ENCODE measurements at places on chromosomes 5 and 9. TPM values are rescaled to one million over a fixed set of nuclear protein-coding genes. Genes with fewer than 3 reads are reported as not detected.

The HAPLN1 gene
- total RNA-seq = not detected

DNA sequence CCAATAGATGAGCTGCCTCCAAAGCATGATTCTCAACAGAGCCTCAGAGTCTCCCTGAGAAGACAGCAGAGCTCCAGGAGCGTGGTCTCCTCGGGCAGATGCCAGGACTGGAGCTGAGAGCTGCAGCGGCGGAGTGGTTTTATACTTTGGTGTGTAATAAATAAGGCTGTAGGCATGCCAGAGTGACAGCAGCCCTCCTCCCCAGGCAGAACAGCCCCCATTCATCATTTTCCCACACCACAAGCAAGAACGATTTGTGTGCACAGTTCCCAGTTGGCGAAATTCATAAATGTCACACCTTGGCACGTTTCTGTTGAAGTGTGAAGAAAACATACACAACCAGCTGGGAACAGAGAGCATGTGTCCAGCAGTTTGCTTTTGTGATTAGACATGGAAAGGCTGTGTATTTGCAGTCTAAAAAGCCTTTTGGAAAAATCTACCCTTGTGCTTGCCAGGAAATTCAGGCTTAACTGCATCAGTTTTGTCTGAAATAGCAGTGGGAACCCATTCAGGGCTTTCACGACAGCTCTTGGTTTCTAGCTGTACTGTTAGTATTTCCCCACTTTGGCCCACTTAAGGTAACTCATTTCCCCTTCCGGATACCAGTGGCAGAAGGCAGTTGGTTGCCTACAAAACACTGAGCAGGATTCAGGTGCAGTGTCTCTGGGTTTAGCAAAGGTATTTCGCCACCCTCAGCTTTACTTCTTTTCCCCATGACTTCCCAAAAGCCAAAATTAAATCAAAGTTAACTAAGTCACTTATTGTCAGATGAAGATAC, at the start of gene C1QTNF3:
TSS of gene C1QTNF3 (minus strand) at position 115 of the 778 bp plus-strand sequence. CDS start at position 27, 88 bp downstream.
- H3K27me3 ChIP-seq = no peaks in the 10 kb centered on the region
- DNase-seq = no peak
- peaks cover 3% of the 10 kb centered on the region for H3K36me3 ChIP-seq
- no peak within 1 kb of the TSS for H3K4me3 ChIP-seq
- no peaks in the 10 kb centered on the region for H3K4me1 ChIP-seq

The PRR16 gene
- total RNA-seq = not detected

DNA sequence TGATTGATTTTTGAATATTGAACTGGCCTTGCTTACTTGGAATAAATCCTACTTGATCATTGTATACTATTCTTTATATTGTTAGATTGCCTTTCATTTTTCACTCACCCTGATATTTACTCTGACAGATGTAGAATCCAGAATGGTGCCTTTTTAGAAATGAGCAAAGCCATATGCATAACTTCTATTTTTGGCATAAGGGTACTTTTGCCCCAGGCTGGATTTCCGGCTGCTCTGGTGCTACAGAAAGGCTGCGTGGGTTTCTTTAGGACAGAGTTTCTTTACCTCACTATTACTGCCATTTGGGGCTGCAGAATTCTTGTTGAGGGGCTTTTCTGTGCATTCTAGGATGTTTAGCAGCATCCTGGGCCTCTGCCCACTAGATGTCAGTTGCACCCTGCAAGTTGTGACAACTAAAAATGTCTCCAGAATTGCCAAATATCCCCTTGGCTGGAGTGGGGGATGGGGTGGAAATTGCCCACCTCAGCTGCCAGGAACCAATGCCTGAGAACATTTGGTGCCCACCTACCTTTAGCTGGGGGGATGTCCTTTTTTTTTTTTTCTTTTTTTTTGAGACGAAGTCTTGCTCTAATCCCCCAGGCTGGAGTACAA, 50.1 kb downstream of the SLC36A1 start:
- DNase-seq = no peak
- H3K27me3 ChIP-seq = no peaks in the 10 kb centered on the region
- no peak overlapping the region for H3K27ac ChIP-seq
- no peak overlapping the region for H3K4me3 ChIP-seq

The TAF11L10 gene
- total RNA-seq = not detected

The N4BP3 gene
- 4.4 TPM for total RNA-seq

The PLAC8L1 gene
- total RNA-seq = 0.50 TPM

The LCN10 gene
- total RNA-seq = not detected

DNA sequence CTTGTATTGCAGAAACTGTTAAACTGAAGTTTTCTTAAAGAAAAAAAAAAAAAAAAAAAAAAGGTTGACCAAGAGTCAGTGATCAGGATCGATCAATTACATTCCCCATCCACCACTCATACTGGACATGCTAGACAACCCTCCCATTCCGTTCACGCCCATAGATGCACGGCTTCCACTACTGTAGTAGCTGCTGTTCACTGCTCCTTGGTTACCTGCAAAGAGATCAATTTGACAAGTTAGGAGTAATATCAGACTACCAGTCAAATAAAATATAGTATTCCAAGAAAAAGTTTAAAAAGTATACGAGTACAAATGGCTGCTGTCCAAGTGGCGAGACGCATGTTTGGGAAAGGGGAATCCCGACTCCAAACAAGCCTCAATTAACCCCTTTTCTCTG, 8.7 kb downstream of the HNRNPH1 start:
- no peak overlapping the region for H3K27ac ChIP-seq
- H3K36me3 ChIP-seq = peaks cover 91% of the 10 kb centered on the region
- DNase-seq = no peak
- H3K27me3 ChIP-seq = no peaks in the 10 kb centered on the region

The LPAR1 gene
- not detected for total RNA-seq

GRCh38 chr9:98370976-98371315, 115.5 kb upstream of the TBC1D2 start:
- no peak overlapping the region for H3K4me3 ChIP-seq
- H3K27me3 ChIP-seq = no peaks in the 10 kb centered on the region
- no peaks in the 10 kb centered on the region for H3K4me1 ChIP-seq
- DNase-seq = no peak
- no peaks in the 10 kb centered on the region for H3K36me3 ChIP-seq
- H3K27ac ChIP-seq = no peak overlapping the region

DNA sequence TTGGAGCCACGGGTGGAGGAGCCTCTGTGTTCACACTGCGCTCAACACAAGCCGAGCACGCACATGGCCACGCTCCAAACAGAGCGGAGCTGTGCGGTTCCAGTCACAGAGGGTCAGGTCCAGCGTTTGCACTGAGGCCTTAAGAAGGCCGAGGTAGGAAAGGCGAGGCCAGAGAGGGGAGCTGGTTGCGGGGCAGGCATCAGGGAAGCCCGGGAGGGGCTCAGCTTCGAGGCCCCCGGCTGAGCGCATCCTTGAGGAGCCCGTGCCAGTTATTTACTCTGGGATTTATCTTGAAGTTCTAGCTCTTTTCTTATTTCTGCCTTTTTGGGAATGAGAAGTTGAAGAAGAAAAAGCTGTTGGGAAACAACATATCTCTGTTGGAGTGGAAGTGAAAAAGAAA, 140.8 kb downstream of the IRX1 start:
- no peak overlapping the region for H3K27ac ChIP-seq
- no peak overlapping the region for H3K4me3 ChIP-seq
- H3K36me3 ChIP-seq = no peaks in the 10 kb centered on the region
- no peaks in the 10 kb centered on the region for H3K4me1 ChIP-seq

GRCh38 chr5:15533129-15533893, 33.3 kb downstream of the FBXL7 start:
- H3K4me1 ChIP-seq = no peaks in the 10 kb centered on the region
- H3K4me3 ChIP-seq = no peak overlapping the region
- H3K27me3 ChIP-seq = no peaks in the 10 kb centered on the region
- H3K36me3 ChIP-seq = no peaks in the 10 kb centered on the region

The SOHLH1 gene
- not detected for total RNA-seq

DNA sequence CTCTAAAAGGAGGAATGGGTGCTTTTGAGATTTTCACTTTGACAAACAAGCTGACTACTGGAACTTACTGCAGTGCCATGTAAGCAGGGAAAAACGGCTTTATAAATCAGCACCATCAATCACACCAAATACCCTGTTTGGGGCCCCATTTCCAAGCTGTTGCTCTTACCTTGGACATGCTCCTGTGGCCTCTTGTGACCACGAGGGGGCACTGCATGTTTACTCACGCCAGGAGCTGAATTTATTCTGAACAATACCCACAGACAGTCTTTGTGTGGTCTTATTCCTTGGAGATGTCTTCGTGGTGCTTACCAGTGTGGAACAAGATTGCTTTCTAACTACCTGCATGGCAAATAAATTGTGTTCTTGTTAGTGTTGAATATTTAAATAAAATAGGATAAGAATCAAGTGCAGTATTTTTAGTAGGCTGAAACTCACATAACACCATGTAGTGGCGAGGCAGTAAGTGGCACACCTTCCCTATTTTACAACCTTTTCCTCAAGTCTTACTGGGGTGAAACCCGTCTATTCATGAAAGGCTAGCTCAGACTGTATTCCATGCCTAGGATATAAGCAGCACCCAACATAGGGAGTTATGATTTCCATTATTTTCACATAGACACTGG, 155.5 kb upstream of the NMUR2 start:
- H3K4me1 ChIP-seq = no peaks in the 10 kb centered on the region
- H3K4me3 ChIP-seq = no peak overlapping the region
- DNase-seq = peak; percentile 45

DNA sequence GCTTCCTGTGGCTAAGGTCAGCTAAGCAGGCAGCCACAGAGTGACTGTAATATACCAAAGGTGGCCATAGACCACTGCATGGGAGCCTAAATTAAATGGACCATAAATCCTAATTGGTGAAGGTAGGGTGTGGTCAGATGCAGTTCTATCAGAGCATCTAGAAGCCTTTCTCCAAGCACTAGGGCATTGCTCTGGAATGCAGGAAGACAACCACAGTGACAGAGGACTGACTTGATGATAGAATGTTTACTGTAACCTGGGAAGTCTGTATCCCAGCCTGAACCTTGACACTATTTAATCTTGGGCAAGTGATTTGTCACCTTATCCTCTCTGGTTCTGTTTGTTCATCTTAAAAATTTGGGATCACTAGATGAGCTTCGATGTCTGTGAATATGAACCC, 2.3 kb downstream of the FBXO38 start:
- peaks cover 36% of the 10 kb centered on the region for H3K36me3 ChIP-seq
- peaks cover 68% of the 10 kb centered on the region for H3K4me1 ChIP-seq
- no peaks in the 10 kb centered on the region for H3K27me3 ChIP-seq
- peak overlapping the region; percentile 16 for H3K27ac ChIP-seq

DNA sequence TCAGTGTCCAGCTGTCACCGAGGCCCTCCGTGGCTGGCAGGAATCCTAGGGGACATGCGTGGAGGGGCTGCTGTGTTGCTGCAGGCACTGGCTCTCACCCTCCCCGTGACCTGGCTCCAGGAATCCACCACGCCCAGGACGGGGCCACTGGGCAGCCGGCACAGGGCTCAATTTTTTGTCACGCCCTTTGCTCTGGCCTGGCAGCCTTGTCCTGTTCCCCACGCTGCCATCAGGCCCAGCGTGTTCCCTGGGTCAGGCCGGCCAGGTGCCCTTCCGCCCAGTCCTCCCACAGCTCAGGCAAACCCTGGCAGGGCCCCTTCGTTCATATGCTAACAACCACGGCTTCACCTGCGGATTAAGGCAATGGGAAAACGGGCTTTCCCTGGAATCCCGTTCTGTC, 37.3 kb downstream of the PROP1 start:
- no peaks in the 10 kb centered on the region for H3K27me3 ChIP-seq
- H3K4me3 ChIP-seq = no peak overlapping the region
- peaks cover 17% of the 10 kb centered on the region for H3K36me3 ChIP-seq
- H3K4me1 ChIP-seq = no peaks in the 10 kb centered on the region
- no peak for DNase-seq
- no peak overlapping the region for H3K27ac ChIP-seq

The STING1 gene
- total RNA-seq = 277 TPM

The CMYA5 gene
- 0.10 TPM for total RNA-seq

DNA sequence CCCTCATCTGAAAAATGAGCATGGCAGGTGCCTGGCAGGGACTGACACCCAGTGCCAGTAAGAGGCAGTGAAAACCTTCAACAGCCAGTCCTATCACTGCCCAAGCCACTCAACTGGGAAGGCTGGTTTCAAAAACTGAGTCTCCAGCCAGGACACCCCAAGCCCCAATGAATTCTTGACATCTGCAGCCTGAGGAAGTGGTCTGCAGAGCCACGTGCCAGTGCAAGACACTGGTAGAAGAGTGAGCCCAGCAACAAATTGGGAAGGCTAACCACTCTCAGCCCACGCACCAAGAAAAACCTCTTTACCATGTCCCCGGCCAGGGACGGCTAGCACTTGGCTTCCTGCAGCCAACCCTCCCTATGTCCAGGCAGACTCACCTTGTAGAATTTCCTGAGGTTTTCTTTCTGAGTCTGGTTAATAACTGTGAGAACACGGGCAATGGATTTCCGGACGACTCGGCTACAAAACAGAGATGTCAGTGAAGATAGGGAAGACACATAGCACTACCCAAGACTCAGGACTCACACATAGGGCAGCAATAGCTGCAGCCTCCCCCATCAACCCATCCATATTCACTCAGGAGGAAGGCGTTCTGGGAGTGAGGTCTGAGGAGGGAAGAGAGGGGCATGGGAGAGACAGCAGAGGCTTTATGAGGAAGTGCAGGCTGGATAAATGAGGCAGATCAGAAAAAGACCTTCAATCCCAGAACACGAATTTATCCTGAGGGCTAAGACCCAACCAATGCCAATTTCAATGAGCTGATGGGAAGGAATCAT, 1.8 kb downstream of the RPL35 start:
- peak overlapping the region; percentile 96 for H3K27ac ChIP-seq
- H3K4me1 ChIP-seq = peaks cover 44% of the 10 kb centered on the region
- peak overlapping the region; percentile 86 for H3K4me3 ChIP-seq
- H3K27me3 ChIP-seq = no peaks in the 10 kb centered on the region

The CERCAM gene
- 1.3 TPM for total RNA-seq

GRCh38 chr9:37668116-37668601, 17.4 kb downstream of the FRMPD1 start:
- no peak overlapping the region for H3K27ac ChIP-seq
- H3K27me3 ChIP-seq = peaks cover 53% of the 10 kb centered on the region
- H3K4me1 ChIP-seq = no peaks in the 10 kb centered on the region

The PGM5 gene
- total RNA-seq = not detected

GRCh38 chr9:136381311-136381710, 7.8 kb upstream of the CARD9 start:
- H3K27ac ChIP-seq = no peak overlapping the region
- DNase-seq = no peak
- no peaks in the 10 kb centered on the region for H3K27me3 ChIP-seq
- H3K4me1 ChIP-seq = peaks cover 11% of the 10 kb centered on the region
- H3K4me3 ChIP-seq = no peak overlapping the region

- no peaks in the 10 kb centered on the region for H3K27me3 ChIP-seq
- DNase-seq = no peak
- H3K36me3 ChIP-seq = no peaks in the 10 kb centered on the region
- no peaks in the 10 kb centered on the region for H3K4me1 ChIP-seq
- no peak overlapping the region for H3K27ac ChIP-seq
Observed at GRCh38 chr5:116176121-116176520, 91.3 kb downstream of the COMMD10 start.

The TLX3 gene
- not detected for total RNA-seq
